ENCODE measurements at places on chromosomes 16 and 17.

- DNase-seq: no peak
Measured at GRCh38 chr16:76800196-76800595, 390.8 kb upstream of the MON1B start.

GRCh38 chr16:2036200-2036966, 9.7 kb downstream of the NHERF2 start:
- DNase-seq: no peak

- no peak for DNase-seq
Measured at GRCh38 chr16:67202956-67203493, 4.1 kb downstream of the ELMO3 start.

GRCh38 chr17:50539762-50540559, 7.0 kb upstream of the SPATA20 start:
- peak; percentile 67 for DNase-seq

- no peak for DNase-seq
Measured at GRCh38 chr16:1940273-1941161, 2.5 kb downstream of the MSRB1 start.

DNA sequence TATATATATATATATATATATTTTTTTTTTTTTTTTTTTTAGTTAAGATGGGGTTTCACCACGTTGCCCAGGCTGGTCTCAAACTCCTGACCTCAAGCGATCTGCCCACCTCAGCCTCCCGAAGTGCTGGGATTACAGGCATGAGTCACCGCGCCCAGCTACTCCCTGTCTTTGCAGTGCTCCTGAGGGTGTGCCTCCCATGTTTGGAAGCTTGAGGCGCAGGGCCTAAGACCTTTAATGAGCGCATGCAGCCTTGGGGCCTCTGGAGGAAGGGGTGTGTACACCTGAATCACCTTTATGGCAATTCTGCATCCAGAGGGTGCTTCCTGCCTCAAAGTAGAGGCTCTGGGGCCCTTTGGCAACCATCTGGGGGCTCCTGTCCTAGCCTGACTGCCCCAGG, 219.4 kb upstream of the CIBAR2 start:
- DNase-seq: no peak

GRCh38 chr16:1945559-1946391, 2.8 kb upstream of the MSRB1 start:
- DNase-seq: no peak

DNA sequence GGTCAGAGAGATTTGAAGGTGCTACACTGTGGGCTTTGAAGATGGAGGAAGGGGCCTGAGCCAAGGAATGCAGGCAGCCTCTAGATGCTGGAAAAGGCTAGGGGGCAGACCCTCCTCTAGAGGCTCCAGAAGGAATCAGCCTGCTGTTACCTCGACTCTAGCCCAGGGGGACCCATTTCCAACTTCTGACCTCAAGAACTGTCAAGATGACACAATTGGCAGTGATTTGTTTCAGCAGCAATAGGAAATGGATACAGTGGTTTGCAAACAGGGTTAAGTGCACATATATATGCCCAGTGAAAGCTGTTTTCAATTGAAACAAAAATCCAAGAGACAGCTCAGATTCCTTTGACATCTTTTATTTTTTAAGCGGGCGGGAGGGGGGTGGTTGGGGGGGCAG, 3.7 kb upstream of the ZDHHC1 start:
- no peak for DNase-seq

DNA sequence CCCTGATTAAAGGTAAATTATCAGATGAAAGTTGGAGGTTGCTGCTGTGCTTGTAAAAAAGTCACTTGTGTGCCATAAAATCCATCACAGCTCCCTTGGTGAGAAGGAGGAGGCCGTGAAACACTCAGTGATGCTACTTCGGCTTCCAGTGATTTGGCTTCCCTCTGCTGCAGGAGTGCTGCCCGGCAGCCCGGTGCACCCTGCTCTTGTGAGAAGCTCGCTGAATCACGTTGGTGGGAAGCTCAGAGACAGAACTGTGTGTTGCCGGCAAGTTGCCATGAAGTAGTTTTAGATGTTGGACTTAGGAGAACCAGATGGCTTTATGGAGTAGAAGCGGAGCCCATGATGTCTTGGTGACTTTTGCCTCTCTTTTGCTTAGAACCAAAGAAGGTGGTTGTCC, 33.3 kb downstream of the MSI2 start:
- no peak for DNase-seq

- DNase-seq: no peak
Measured at GRCh38 chr16:68105611-68106010, 20.4 kb downstream of the NFATC3 start.

DNA sequence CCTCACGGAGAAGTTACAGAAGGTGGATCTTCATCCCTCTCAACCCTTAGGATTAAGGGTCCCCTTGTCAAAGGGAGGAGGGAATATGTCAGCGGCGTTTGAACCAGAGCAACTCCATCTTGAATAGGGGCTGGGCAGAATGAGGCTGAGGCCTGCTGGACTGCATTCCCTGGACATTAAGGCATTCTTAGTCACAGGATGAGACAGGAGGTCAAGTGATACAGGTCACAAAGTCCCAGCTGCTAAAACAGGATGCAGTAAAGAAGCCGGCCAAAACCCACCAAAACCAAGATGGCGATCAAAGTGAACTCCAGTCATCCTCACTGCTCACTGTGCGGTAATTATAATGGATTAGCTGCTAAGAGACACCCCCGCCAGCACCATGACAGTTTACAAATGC, 36.7 kb downstream of the RBFOX3 start:
- DNase-seq: no peak

DNA sequence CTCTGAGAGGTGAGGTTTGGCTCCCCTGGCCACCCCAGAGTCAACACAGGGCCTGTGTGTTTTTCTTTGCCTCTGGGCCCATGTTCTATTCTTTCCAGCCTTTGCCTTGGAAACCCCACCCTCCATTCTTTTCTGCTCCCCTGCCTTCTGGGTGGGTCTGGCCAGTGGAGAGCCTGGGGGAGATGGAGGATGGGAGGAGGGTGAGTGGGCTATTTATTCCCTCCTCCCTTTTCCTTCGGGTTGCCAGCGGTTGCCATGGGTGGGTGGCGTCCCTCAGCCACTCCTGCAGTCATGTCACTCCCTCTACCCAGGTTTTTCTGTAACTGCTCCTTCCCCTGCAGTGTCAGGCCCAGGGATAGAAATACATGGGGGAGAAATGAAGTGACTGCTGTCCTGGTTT, 15.5 kb downstream of the CMIP start:
- DNase-seq: no peak

- no peak for DNase-seq
Measured at GRCh38 chr16:19700319-19700781, 17.7 kb downstream of the KNOP1 start.

- no peak for DNase-seq
Measured at GRCh38 chr17:62674363-62674739, 46.9 kb downstream of the MRC2 start.

GRCh38 chr16:73149334-73149733, 101.4 kb upstream of the ZFHX3 start:
- DNase-seq: no peak

DNA sequence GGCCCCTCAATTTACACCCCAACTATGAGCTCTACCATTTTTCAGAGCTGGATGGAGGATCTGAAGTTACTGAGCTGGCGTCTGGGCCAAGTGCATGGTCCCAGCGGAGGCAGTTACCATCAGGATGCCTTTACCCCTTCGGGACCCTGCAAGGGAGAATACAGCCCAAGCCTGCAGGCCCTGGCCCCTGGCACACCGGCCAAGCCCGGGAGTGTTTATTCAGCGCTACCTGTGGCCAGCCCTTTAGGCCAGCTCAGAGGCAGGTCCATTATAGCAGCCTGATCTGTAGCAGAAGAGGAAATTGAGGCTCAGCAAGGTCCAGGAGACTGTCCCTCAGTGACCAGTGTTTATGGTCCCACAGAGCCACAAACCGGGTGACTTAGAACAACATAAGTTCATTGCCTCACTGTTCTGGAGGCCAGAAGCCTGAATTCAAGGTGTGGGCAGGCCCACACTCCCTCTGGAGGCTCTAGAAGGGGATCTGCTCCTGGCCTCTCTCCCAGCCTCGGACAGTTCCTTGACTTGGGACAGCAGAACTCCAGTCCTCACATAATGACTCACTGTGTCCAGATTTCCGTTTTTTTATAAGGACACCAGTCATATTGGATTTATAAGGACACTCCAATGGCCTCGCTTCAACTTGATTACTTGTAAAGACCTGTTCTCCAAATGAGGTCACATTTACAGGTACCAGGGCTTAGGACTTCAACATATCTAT, 8.8 kb downstream of the SEC14L5 start:
- DNase-seq: no peak

DNA sequence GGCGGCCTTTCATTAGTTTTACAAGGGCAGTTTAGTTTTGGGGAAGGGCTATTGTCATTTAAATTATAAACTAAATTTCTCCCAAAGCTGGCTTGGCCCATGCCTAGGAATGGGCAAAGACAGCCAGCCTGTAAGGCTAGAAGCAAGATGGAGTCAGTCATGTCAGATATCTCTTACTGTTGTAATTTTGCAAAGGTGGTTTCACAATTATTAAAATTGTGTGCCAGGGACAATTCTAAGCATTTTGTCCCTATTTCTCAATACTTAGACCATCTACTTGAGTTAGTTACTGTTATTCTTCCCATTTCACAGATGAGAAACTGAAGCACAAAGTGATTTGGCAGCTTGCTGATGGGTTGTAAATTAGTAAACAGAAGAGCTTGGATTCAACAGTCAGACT, 467.7 kb upstream of the GOT2 start:
- no peak for DNase-seq

- no peak for DNase-seq
Measured at GRCh38 chr16:2955779-2956578, 8.1 kb upstream of the KREMEN2 start.

DNA sequence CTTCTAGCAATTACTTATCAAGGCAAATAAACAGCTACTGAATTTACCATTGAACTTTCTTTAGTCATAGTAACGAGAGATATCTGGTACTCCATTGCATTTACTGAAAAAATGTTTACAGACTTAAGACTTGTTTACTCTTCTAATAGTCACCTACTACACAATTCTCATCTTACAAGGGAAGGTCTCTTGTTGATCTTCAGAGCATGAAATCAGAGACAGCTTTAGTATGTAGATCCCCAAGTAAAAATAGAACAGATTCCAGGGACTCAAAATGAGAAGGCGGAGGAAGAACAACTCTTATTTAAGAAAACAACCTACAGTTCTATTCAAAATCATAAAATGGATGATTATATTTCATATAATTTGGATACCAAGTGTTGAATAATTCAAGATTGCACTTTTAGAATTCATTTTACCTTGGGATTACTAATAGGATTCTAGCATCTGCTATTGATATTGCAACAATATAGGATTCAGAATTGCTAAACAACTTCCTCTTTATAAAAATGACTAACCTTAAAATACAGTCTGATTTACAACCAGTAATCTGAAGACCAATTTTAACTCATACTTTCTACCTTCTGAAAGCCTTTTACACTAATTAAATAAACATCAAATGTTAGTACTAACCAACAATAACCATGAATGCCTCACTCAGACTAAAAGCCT, 20.8 kb downstream of the UBE2G1 start:
- DNase-seq: no peak

DNA sequence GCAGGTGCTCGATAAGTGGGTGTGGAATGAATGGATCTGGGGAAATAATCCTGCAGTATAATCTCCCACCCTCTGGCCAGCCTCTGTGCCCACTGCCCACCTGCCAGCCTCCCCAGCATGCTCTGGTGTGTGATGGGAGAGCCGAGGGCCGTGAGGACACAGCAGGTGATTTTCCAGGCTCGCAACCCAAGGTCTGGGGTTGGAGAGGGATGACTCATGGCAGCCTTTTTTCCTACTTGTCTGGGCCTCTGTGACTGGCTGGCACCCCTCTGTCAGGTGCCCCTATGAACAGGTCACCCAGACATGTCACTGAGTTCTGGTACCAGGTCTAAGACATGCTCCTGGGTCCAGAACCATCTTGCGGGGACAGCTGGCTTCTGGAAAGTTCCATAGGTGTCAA, 385.7 kb upstream of the TNRC6C start:
- no peak for DNase-seq

DNA sequence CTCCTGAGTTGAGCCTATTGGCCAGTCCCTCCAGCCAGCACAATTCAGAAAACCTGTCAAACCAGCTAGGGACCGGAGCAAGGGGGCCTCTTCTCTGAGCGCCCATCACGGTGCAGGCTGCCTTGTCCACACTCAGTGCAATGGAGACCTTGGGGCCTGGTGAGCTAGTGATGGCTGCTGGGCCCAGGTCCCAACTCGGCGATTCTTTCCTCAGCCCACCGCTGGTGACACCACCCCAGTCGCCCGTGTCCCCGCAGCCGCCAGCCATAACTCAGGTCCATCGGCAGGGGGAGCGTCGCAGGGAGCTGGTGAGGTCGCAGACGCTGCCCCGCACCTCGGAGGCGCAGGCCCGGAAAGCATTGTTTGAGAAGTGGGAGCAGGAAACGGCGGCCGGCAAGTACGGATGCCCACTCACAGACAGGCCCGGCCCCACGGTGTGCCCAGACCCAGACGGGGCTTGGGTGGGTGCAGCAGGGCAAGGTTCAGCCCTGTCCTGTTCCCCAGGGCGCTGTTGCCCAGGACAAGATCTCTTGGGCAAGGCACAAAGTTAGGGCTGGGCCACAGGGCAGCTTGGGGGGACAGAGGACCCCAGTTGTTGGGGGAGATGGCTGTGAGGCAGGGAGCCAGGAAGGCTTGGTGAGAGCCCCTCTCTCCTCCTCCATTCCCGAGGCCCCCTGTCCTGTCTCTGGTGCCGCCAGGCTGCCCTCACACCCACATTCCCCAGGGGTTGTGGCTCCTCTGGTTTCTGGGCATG, 10.8 kb downstream of the SMTNL2 start:
- DNase-seq: no peak

DNA sequence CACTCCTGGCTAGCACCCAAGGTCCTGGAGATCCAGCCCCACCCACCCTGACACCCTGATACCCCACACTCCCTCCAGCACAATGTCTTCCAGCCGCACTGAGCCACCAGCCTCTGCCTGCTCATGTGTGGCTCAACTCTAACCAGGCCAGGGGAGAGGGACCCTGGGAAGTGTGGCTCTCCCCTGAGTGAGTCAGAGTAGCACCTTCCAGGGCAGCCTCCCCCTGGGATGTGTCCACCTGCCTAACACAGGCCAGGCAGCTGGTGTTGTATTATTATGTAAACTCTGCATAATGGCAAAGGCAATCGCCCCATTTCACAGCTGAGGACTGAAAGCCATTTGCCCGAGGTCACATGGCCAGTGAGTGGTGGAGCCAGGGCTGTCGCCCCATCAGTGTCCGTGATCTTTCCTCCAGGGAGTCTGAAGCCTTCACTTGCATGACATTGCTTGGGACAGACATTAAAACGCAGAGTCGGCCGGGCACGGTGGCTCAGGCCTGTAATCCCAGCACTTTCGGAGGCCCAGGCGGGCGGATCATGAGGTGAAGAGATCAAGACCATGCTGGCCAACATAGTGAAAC, 84.2 kb upstream of the FOXF1 start:
- no peak for DNase-seq

DNA sequence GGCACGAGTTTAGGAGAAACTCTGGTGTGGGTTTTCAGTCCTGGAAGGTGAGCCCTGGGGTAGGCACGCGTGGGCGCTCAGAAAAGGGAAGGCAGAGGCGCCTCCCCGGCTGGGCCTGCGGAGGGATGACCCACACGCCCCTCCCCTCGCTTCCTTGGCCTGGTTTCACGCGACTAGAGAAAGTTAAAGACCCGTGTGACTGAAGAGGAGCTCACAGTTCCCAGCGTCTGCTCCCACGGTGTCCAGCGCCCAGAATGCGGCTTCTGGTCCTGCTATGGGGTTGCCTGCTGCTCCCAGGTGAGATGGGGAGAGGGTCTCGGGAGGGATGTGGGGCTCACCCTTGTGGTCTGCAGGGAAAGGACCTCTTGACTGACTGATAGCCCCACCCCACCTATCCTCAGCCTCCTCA, at the start of gene CD300LG:
Gene CD300LG (plus strand): TSS at position 214 of the 409 bp plus-strand sequence. CDS start 41 bp downstream, at position 255.
- DNase-seq: no peak

All from H1 (cell line).